Activated T-cell treated with anti-CD3 and anti-CD28 coated beads, Interleukin-2, amount 50 U/mL, for 1 hour (primary cell): ENCODE measurements at places on chromosomes 4 and X.

DNA sequence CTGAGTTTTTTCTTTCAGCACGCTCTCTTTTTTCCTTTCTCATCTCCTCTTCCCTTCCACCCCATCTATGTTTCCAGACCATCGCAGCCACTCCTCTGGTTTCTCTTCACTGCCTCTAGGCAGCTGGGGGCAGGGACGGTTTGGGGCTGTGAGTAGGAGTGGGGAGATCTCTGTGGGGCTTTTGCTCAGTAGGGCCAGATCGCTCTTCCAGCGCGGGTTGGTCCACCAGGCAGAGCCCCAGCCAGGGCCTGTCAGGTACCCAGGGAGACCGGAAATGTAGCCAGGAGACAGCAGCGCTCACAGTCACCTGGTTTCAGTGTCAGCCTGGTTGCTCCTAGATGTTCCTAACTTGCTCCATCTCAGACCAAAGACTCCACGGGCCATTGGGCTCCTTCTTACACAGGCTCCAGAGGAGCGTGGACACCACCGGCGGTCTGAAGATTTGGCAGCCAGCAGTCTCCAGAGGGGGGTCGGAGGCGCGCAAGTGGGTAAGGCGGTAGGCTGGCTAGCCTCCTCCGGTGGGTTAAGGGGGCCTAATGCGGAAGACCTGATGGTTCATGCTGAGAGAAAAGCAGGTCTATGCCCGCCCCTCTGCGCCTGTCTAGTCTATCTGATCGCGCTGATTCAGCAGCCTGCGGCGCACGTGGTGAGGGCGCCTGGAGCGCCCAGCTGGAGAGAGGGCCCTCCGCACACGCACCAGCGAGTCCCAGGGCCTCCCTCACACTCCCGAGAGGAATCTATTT is 1.8 kb downstream of the FGF5 start:
- DNase-seq: no peak

- no peak for DNase-seq
Measured at GRCh38 chr4:41379230-41379629, 122.5 kb downstream of the UCHL1 start.

GRCh38 chr4:76306882-76307659 is 538 bp downstream of the STBD1 start:
- DNase-seq: peak; percentile 29

GRCh38 chr4:42633605-42634388 is 23.1 kb downstream of the ATP8A1 start:
- no peak for DNase-seq

- no peak for DNase-seq
Measured at GRCh38 chr4:132333724-132334047, 815.4 kb upstream of the PCDH10 start.

DNA sequence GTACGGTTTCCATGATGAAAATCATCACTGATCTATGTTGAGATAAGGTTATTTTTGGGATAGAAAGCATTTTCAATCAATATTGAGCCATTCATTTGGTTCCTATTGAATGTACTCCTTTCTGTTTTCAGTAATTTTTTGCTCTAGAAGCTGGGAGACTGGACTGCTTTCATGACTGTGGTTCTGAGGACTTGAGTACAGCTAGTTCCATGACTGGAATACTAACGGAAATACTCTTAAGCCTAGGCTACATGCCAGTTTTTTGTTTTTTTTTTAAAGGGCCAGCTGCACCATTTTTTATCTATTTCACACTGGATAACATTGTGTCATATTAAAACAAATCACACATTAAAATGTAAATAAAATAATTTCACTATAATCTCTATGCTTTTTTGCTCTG is 16.7 kb downstream of the PRR32 start:
- DNase-seq: no peak

GRCh38 chrX:129791336-129791735 is 11.6 kb downstream of the SASH3 start:
- no peak for DNase-seq

GRCh38 chr4:7280926-7281690 is 88.8 kb downstream of the SORCS2 start:
- DNase-seq: no peak

- no peak for DNase-seq
Measured at GRCh38 chr4:170698334-170698733, 608.6 kb upstream of the AADAT start.

DNA sequence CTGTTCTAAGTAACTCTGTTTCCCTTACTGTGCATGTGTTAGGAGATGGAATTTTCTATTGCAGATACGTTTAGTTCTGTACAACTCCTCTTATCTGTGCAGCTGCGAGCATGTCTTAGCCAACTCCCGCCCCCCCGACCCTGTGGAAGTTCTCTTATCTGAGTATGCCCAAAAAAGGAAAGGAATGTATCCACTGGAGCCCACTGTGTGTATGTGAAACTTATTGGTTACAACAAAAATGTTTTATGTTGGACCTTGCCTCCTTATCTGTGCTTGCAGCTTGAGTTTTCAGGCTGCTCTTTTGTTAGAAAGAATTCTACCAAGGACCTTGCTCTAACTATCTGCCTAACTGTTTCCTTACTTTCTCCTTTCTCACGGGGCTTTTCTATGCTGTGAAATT is 24.2 kb upstream of the DCAF8L2 start:
- no peak for DNase-seq

- DNase-seq: peak; percentile 31
Measured at GRCh38 chrX:48083212-48083611, 11.8 kb upstream of the ZNF630 start.

DNA sequence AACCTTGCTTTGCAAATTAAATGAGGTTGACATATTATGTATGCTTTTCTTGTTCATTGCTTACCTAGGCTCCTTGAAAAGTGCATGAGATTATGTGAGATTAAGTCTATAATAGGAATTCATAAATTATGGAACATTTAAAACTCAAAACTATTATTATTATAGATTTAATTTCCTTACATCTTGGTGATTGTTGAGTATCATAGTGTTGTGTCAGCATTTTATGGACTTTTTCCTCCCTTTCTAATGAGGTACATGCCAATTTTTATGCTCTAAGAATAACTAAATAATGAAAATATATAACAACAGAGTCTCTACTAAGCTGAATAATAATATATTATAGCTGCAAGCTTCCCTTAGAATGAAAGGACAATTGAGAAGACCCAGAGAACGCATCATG is 848.8 kb upstream of the AADAT start:
- no peak for DNase-seq

GRCh38 chrX:34918091-34918736 is 24.4 kb upstream of the FAM47B start:
- DNase-seq: no peak

- no peak for DNase-seq
Measured at GRCh38 chr4:174592256-174592984, 70.1 kb upstream of the HPGD start.

DNA sequence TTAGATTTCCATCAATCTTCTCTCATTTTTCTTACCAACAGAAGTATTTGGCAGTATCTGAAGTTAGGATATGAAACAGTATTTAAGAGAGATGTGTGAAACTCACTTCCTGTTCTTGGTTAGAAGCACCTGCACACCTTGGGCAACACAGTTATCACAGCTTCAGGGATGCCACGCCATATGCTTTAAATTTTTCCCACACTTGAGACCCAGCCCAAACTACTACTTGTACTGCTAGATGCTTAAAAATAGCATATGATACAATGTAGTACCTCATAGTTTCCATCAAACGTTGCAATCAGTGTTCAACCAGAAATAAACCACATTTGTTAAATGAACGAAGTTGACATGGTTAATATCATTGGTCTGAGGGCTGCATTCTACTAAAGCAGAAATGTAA is 725.1 kb upstream of the FRG1 start:
- no peak for DNase-seq

DNA sequence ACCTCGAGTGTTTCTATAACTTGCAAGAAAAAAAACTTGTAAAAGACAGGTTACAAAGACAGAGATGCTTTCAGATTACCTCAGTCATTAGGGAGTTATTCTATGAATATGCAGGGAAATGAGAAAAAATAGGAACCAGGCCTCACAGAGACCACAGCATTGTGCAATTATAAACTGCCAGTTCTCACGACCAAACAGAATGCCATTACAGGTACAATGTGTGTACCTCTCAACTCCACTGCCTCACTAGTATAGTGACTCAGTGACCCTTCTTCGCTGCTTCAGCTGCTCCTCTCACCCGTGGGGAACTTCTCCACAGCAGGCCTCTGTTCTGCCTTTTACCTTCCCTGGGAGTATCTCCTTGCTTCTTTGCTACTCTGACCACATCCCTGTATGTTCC is 2.3 kb upstream of the HTATSF1 start:
- DNase-seq: no peak

- no peak for DNase-seq
Measured at GRCh38 chr4:25441519-25442117, 64.6 kb downstream of the ANAPC4 start.

DNA sequence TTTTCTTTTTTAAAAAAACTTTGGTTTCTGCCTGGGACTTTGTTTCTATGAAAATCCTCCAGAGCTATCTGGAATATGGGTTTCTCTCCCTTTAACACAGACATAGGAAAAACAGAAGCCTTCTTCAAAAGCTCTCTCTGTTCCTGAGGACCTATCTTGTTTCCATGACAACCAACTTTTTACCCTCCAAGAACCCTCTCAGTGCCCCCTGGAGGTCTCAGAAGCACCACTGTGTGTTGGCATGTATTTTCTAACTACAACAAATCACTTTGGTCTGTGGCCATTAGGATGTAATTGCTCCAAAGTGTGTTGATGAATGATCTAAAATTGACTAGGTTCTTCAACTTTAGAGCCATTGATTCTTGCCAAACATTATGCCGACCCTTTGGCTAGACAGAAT is 1331.6 kb downstream of the ADGRL3 start:
- no peak for DNase-seq

- no peak for DNase-seq
Measured at GRCh38 chr4:47996021-47996420, 20.5 kb downstream of the CNGA1 start.

DNA sequence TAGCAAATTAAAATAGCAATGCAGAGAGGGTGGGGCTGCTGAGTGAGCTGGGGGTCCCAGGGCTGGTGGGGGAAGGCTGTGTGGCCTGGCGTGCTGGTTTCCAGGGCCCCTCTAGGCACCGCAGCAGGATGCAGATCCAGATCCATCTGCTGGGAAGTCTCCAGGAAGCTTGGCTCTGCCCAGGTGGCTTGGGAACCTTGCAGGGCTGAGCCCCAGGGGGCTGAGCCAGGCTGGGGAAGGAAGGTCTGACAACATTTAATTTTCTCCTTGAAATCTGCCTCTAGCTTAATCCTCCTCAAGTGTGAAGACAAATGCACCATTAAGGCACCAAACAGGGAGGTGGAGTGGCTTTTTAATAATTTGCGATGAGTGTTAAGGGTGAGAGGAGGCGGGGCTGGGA is 31.7 kb downstream of the SORCS2 start:
- no peak for DNase-seq

- DNase-seq: peak; percentile 53
Measured at GRCh38 chrX:56800801-56801200, 71.8 kb downstream of the NBDY start.

DNA sequence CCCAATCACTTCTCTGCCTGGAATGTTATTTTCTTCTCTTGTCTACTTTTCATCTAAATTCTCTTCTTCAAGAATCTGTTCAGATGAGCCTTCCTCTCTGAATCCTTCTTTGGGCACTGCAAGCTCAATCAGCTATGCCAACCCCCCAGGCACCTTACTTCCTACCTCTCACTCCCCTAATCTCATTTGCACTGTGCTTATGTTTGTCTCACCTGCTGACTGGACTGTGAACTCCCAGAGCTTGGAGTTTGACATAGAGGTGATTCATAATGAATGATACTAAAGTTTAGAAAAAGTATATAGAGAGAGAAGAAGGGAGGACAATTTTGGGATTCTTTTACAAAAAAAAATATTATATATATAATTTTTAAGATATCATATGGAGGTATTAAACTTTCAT is 36.3 kb downstream of the ANXA10 start:
- DNase-seq: no peak

DNA sequence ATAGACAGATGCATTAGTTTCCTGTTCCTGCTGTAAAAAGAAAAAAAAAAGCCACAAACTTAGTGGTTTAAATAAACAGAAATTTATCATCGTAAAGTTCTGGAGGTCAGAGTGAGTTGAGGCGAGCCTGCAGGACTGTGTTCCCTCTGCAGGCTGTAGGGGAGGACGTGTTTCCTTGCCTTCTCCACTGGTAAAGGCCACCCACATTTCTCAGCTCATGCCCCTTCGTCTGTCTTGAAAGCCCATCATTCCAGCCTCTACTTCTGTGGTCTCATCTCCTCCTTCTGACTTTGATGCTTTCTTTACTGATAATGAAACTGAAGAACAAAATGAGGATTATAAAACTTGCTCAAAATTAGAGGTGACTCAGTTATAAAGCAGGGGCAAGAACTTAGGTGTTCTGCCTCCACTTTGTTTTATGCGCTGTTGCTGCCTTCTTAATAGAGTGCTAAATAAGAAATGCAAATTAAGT is 143.0 kb downstream of the STIM2 start:
- DNase-seq: no peak

GRCh38 chr4:4614925-4615678 is 73.3 kb upstream of the STX18 start:
- no peak for DNase-seq

DNA sequence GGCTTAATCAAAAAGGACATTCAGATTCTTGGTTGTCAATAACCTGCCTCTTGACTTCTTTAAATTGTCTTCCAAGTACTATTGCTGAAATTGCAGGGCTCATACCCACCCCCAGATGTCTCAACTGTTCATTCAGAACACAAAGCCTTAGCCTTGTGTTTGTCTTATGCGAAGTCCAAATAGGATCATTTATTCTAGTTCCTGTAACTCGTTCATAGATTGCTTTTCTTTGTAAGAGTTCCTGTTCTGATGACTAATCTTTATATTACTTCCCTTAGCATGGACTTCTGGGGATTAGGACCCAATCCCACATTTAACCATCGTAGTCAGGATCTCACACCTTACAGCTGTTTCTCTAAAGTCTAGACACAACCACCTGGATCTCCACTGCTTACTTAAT is 226.0 kb downstream of the VEGFC start:
- no peak for DNase-seq

DNA sequence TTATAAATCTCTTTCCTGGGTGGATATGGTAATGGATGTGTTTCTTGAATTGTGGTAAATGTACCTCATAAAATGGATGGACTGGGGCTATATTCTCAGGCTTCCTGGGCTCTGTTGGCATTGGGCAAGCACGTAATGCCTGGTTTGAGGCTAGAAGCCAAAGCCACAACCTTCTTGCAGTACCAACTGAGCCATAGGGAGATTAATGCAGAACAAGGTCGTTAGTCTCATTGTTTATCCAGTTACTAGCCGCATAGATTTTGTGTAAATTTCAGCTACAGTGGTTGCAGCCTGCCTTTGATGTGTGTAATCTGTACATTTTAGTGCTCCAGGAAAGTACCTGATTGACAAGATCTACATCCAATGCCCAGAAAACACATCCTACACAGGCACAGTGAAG is 7.2 kb upstream of the LEF1 start:
- no peak for DNase-seq

DNA sequence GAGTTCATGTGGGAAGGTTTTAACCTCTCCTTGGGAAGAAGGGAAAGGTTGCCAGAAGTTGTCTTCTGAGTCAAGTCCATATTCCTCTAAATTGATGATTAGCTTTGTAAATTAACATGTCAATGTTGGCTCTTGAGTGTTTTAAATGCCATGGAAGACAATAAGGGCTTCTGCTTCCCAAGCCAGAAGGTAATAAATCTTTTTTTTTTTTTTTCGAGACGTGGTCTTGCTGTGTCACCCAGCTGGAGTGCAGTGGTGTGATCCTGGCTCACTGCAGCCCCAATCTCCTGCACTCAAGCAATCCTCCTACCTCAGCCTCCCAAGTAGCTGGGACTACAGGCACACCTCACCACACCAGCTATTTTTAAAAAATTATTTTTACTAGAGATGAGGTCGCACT is 5.0 kb upstream of the REST start:
- DNase-seq: no peak
